ENCODE measurements at places on chromosomes 6 and 20.
A peak's percentile ranks its signal among the peaks of the same experiment; 100 is the strongest.

- no peak for DNase-seq
These were observed 66.4 kb upstream of the ARMH2 start for GRCh38 chr6:24865161-24865560.

DNA sequence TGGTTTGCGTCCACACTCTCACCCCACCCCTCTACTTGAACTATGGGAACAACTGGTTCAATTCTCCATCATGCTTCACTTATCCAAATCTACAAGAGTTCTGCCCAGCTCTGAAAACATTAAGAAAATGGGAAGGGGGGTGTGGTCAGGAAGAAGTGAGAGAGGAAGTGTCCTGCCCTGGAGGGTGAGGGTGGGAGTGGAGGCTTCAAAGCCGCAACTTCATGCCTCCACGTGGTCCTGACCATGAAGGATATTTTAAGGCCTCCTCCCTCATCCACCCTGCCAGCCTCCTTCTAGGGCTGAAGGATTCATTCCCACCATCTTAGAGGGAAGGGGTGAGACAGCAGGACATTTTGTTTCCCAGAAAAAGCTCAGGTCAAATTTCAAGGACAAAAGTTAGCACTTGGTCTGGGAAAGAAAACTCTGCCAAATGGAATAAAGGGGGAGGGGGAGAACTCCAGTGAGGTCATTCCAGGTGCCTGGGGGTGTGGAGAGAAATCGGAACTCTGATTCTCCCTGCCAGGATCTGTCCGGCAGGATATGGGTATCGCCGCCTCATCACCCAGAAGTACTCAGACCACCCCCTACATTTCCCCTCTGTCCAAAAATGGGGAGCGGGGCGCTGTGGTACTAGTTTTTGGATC, 4.9 kb downstream of the RIMS4 start:
- no peak for DNase-seq

DNA sequence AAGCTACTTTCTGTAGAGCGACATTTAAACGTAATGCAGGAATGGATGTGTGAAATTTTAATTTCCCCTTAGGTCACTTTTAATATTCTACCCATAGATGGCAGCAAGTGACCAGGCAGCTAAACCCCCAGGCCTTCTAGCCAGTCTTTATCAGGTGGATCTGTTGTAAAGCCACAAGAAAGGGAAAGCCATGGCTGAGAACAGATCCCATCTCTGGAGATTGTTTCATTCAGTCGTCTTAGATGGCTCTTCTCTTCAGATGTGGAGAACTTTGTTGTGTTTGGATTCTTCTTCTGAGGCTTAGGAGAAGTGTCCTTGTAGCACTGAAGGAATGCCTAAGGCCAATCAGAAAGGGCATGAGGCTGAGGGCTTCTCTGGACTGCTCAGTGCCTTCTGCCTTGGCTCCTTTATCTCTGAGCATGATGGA, 15.8 kb upstream of the RNF182 start:
- DNase-seq = peak; percentile 76

DNA sequence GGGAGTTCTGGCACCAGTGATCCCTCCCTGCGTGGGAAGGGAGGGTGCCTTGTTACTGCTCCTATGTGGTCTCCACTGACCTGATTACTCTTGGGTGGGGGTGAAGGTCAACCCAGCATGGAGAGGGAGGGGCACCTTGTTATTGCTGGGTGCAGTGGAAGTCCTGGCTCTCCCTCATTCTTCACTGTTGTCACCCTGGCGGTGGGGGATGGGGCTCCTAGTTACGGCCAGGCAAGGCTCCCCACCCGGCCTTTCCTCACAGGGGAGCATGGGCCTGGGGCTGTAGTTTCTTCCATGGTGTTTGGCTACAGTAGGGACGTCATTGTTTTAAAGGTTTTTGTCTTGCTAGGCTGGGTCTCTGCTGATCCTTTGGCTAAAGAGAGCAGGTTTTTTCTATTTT, 40.8 kb downstream of the PACSIN1 start:
- no peak for DNase-seq

DNA sequence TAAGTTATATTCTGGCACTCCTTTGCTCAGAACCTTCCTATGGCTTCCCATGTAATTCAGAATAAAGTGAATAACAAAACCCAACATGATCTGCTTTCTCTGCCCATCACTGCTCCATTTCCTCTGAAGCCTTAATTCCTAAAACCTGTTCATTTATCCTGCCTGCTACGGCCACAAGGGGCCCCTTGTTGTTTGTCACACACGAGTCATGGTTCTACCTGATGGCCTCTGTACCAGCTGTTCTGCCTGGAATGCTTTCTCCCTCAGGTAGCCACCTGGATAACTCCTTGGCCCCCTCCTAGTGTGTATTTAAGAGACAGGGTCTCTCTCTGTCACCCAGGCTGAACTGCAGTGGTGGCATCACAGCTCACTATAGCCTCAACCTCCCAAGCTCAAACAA, 26.8 kb downstream of the ERGIC3 start:
- DNase-seq = no peak

DNA sequence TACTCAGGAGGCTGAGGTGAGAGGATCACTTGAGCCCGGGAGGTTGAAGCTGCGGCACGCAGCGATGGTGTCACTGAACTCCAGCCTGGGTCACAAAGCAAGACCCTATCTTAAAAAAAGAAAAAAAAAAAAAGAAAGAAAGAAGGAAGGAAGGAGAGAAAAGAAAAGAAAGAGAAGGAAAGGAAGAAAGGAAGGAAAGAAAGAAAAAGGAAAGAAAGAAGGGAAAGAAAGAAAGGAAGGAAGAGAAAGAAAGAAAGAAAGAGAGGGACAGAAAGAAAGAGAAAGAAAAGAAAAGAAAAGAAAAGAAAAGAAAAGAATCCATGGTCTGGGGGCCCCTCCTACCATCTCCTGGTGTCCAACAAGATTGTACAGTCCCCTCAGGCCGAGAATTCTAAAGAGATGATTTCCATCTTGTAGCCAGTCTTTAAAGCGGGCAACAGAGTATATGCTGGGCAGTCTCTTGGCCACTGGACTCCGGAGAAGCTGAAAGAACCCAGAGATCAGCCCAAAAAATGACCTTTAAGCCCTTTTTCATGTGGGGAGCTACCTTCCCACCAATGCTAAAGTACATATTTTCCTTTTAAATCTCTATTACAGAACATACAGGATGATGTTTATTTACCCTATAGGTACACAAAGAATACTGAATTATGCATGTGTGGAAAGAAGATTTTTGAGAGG, 23.7 kb upstream of the RBL1 start:
- no peak for DNase-seq
